Activated T-helper 17 cell treated with anti-CD3 and anti-CD28 coated beads, Interleukin-2, amount 50 U/mL, for 72 hours (primary cell): ENCODE measurements at places on chromosomes 3 and 15.

DNA sequence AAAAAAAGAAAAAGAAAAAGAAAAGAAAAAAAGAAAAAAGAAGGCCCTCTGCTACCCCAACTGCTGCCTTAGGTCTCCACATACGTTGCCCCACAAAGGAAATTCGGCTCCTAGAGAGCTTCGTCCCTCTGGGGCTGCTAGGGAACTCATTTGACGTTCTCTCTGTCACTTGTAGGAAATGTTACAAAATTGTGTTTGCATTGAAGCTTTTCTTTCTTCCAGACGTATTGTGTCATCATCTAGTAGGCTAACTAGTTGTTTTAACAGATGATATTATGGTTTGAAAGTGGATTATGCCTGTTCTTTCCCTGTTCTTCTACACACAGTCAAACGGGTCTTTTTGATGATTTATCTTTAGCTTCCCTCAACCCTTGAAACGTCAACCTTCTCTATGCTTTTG lies 125.3 kb downstream of the BDH1 start:
- ATAC-seq = peak; percentile 13

DNA sequence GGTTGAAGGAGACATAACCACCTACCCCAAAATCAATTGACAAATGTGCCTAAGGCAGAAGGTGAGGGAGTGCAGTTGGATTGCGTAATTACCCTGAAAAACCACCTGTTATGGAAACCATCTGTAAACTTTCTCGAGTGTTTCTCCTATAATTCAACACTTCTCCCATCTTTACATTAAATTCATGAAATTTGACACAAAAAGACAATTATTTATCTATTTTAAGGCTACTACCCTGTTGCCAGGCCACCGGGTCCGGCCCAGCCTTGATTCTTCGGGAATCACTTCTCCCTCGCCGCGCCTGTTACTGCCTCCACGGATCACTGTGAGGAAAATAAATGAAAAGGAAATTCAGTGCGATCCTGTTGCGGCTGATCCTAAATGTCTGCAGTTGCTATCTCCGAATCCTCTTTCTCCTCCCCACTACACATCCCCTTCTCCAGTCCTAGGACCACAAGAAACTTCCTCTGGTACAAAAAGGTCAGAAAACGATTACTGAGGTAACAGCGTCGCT lies 646 bp downstream of the IQCB1 start:
- no peak for ATAC-seq

DNA sequence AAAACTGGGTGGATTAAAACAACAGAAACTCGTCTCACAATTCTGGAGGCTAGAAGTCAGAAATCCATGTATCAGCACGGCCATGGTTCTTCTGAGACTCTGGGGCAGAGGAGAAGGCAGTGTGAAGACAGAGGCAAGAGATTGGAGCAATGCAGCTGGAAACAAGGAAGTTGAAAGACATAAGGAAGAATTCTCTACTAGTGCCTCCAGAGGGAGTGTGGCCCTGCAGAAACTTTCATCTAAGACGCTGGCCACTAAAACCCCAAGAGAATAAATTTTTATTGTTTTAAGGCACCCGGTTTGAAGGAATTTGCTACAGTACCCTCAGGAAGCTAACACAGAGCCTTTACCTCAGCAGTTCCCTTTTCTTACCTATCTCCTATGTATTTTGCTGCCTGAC lies 1012.2 kb upstream of the CADM2 start:
- ATAC-seq = no peak

DNA sequence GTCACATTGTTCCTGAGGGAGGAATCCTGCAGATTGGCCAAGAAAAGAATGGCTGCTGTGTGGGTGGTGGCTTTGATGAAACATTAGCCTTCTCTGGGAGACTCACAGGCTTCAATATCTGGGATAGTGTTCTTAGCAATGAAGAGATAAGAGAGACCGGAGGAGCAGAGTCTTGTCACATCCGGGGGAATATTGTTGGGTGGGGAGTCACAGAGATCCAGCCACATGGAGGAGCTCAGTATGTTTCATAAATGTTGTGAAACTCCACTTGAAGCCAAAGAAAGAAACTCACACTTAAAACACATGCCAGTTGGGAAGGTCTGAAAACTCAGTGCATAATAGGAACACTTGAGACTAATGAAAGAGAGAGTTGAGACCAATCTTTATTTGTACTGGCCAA lies 6.1 kb downstream of the PTX3 start:
- ATAC-seq = no peak

- ATAC-seq = peak; percentile 8
Observed at GRCh38 chr15:31214864-31215489, 111.7 kb upstream of the KLF13 start.

- ATAC-seq = no peak
Observed at GRCh38 chr15:34976743-34977142, 7.2 kb upstream of the AQR start.

DNA sequence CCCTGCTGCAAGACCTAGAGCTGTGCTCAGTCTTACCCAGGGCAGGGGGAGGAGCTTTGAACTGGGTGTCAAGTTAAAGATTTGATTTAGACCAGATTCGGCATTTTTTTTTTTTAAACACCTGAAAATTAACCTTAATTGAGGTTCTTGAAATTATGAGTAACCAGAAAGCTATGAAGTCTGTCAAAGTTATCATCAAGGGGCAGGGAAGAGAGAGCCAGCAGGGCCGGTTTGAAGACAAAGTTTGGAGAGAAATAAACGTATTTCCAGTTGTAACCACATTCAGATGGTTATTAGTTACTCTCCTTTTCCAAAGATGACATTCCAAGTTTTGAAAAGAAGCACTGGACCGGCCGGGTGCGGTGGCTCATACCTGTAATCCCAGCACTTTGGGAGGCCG lies 12.0 kb downstream of the TMEM266 start:
- no peak for ATAC-seq

GRCh38 chr3:78096488-78097255 lies 1056.8 kb downstream of the ROBO2 start:
- ATAC-seq = no peak

DNA sequence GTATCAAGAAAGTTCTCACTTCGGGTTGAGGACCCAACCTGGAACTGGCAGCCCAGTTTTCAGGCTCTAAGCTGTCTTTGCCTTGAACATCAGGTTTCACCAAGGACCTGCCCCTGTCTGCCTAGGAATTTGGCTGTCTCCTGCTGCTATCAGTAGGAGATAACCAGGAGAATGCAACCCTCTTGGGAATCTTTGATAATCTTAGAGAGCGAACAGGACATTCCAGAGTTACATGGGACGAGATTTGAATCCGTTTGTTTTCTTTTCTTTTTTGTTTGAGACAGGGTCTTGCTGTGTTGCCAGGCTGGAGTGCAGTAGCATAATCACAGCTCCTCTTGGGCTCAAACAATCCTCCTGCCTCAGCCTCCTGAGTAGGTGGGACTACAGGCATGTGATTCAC lies 18.0 kb upstream of the EIF1B start:
- ATAC-seq = no peak

- no peak for ATAC-seq
Observed at GRCh38 chr15:74413350-74414080, 20.2 kb downstream of the SEMA7A start.

GRCh38 chr3:116905334-116905733 lies 195.8 kb downstream of the TUSC7 start:
- ATAC-seq = no peak

GRCh38 chr15:92095693-92096092 lies 242.2 kb downstream of the SLCO3A1 start:
- peak; percentile 81 for ATAC-seq

DNA sequence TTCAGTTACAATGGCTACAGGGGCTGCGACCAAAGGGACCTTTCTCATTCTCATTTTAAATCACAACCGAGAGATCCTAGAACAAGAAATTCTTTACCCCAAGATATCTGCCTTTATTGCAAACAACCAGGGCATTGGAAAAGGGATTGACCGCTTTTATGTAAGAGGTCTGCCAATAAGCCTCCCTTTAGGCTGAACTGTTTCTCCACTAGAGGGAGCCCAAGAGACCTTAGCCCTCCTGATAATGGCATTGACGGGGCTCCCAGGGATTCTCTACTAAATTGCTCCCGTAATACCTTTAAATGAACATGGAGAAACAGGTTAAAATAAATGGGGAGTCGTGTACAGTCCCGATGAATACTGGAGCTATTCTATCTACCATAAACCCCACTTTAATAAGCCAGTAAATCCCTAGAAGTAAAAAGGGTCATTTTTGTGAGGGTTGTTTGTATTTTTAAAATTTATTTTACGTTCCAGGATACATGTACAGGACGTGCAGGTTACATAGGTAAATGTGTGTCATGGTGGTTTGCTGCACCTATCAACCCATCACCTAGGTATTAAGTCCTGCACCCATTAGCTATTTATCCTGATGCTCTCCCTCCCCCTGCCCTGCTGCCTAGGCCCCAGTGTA lies 7.5 kb upstream of the IGSF10 start:
- peak; percentile 62 for ATAC-seq

DNA sequence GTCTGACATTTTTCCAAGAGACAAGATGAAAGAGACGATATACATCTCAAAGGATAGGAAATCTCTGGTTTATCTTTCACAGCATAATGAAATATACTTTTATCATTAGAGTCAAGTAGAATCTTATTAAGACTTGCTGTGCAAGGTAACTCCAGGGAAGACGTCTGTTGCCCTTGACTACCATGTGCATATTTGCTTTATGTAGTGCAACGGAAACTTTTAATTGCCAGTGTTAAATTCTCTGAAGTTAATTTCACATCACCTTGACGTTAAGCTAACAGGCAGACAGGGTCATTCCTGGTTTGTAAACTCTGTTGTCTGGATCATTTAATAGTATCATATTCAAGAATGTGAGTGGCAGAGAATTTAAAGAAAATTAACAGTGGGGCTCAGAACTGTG lies 82.8 kb downstream of the LRTM1 start:
- ATAC-seq = no peak

GRCh38 chr3:135100366-135100765 lies 305.3 kb downstream of the EPHB1 start:
- no peak for ATAC-seq

DNA sequence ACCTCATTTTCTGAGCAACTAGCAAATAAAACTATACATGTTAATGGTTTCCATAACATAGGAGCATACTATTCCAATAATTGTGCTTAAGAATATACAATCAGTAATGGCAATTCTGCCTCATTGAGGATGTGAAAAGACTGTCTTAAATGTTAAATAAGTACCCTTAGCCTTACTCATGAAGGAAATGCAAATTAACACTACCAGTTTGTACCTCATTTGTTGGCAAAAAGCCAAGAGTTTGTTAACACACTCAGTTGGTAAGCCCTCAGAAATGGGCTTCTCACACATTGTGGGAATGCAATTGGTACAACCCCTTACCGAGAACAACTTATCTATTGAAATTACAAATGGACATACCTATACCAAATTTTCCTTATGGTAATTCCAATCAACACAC lies 9.2 kb upstream of the STT3B start:
- ATAC-seq = no peak
